GM12865 (cell line): ENCODE measurements at places on chromosomes 6 and 20.

DNA sequence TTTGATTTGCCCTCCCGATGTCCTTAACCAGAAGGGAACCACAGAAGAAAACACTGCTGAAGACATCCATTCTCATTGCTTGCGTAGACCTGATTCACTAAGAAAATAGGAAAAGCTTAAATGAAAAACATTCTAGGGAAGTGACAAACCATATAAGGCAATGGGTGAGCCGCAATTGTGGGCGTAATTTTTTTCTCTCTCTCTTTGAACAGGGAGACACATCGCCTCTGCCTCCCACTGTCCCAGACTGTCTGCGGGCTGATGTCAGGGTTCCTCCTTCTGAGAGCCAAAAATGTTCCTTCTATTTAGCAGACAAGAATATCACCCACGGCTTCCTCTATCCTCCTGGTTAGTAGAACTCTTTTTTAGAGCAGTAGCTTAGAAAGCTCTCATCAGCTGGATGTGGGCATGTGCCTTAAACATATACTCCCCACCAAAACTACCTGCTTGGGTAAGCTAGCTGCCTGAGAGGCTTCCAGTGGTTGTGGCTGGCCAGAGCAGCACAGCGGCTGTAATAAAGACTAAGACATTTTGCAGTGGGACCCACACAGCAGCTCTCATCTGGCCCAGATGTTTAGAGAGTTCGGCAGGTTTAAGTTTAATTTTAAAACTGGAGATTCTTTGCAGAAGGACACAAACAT lies 22.7 kb upstream of the CTAGE9 start:
- DNase-seq, result no peak

DNA sequence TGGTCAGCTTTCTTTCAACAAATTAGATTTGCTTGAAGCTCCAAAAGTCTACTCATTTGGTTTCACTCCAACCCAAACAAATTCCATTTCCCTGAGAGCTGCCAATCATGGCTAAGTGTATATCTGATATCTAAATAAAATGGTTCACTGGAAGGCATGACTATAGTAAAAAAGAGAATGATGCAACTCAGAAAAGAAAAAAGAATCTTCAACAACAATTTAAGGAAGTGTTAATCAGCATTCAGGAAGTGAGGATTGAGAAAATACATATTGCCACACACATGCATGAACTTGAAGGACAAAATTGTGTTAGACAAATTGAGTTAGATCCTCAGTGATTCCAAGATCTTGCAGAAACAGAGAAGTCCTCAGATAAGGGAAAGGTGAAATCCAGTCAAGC lies 972.9 kb upstream of the FLRT3 start:
- no peak for DNase-seq

GRCh38 chr6:21527731-21528130 lies 65.8 kb upstream of the SOX4 start:
- no peak for DNase-seq

- DNase-seq, result peak; percentile 7
Observed at GRCh38 chr6:106882601-106883518, 91.7 kb downstream of the CD24 start.

GRCh38 chr6:90103056-90103800 lies 193.4 kb downstream of the BACH2 start:
- peak; percentile 82 for DNase-seq

- peak; percentile 65 for DNase-seq
Observed at GRCh38 chr20:53582574-53583351, 10.9 kb downstream of the ZNF217 start.

GRCh38 chr6:107864226-107865127 lies 40.4 kb upstream of the SCML4 start:
- no peak for DNase-seq

GRCh38 chr20:34110025-34110744 lies 1.9 kb downstream of the EIF2S2 start:
- no peak for DNase-seq

DNA sequence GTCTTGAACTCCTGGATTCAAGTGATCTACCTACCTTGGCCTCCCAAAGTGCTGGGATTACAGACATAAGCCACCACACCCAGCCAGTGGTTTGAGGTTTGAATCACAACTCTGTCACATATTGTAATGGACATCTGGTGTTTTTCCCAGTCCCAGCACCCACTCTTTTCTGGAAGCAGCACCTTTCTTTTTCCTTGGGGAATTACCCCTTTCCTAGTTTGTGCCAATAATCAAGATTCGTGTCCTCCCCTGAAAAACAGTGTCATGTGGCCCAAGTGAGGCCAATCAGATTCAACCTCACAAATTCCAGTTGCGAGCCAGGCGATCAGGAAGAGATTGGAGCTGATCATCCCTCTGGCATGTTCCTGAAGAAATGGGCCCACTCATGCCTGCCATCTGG lies 71.7 kb upstream of the SGK1 start:
- no peak for DNase-seq

DNA sequence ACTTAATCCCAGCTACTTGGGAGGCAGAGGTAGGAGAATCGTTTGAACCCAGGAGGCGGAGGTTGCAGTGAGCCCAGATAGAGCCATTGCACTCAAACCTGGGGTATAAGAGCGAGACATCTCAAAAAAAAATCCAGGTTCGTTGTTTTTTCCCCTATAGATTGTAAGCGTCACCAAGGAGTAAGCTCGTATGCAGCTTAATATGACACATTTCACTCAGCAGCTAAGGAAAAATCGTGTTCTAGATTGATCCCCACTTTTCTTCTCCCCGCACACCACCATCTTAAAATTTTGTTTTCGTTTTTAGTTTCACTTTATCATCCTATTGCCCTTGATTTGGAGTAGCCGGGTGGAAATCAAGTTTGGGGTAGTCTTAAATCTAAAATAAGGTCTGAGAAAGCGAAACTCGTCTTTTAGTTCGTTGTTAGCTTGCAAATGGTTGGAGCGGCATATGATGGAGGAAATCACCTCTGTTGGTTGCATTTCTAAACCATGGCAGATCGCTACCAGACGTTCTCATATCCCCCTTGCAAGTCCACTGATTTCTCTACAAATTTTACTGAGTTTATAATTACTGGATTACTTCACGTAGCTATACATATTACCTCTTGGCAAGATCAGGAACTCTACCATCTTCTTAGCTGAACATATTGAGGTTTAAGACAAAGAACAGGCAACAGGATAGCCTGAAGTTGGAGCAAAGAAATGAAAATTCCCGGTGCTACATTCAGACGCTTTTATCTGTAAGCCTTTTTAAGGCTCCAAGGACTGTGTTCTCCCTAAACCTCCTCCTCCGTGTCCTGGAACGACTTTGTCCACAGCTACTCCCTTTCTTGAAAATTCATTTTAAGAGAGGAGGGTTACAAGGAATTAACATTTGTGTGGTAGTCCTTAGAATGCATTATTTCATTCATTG lies 91.1 kb upstream of the BTN3A2 start:
- DNase-seq, result peak; percentile 87

DNA sequence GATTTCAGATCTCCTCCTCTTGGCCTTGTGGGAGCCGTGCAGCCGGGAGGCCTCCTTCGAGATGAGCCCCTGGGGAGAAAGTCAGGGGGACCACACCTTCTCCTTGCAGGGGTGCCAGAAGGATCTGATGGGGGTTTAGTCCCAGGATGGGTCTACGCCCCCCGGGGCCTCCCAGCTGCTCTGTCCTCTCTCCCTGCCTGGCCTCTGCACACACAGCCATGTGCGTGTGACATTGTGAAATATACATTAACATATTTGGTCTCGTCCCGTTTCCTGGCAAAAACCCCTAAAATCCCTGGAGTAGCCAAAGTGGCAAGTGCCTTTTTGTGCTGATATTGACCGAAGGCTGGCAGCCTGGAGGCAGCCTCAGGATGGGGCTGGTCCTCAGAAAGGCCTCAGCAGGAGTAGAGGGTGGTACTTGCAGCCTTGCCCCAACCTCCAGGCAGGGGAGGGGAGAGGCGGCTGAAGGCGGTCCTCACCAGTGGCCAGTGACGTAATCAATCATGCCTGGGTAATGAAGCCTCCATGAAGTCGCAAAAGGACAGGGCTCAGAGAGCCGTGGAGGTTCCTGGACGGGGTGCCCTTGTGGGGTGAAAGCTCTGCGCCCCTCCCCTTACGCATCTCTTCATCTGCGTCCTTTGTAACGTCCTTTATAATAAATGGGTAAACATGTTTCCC lies 5.1 kb upstream of the HELZ2 start:
- DNase-seq, result no peak
